Right lung (tissue), 10 donors: ENCODE measurements at places on chromosomes 5 and 9. TPM values are rescaled to one million over a fixed set of nuclear protein-coding genes. Genes with fewer than 3 reads are reported as not detected.

DNA sequence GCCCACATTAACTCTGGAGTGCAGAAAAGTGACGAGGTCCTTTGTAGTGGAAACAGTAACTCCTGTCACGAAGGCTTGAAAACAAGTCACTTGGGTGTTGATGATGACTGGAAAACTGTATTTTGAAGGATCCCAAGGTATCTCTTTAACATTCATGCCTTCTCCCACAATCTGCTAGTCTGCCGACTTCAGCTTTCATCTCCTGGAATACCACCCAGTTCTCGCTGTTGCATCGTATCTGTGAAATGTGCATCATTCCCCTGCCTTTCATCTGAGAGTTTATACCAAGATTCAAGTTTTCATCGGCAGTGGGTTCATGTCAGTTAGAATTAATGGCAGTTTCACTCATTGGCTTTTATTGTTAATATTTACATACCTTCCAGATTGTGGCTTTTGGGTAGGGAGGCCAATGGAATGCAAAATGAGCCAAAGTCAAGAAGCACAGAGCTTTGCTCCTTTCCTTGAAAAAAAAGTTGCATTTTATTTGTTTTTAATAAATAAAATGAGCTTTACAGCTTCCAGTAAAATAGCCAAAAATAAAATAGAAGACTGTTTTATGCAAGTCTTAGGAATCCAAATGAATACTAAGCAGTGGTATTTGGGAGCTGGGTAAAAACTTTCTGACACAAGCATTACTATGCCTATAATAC is 575.2 kb upstream of the WWC1 start:
- DNase-seq = no peak

DNA sequence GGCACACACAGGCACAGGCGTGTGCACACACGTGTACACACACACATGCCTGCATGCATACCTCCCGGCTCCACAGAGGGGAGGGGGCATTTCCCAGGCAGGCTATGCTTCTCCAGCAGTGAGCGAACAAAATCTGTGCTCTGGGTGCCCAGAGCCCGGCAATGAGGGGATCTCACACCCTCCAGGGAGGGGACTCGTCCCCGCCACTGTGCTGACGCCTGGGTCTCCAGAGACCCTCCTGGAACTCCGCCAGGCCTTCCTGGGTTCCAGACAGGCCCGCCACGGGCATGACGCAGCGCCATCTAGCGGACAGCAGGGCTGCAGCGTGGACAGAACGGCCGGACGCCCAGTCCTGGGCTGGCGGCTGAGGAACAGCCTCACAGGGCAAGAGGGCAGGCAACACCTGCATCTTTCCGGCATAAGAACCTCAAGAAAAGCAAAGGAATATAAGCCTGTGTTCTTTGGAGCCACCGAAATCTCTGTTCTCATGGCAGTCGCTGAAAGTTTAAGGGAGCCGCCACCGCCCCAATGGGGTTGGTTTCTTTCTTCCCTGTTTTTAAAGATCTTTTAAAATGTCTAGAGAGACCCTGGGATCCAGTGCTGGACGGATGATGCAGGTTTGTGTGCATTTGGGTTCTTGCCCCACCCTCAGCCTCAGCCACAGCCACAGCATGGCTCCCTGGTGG is 135.6 kb upstream of the PPP1R26 start:
- peak; percentile 43 for DNase-seq

DNA sequence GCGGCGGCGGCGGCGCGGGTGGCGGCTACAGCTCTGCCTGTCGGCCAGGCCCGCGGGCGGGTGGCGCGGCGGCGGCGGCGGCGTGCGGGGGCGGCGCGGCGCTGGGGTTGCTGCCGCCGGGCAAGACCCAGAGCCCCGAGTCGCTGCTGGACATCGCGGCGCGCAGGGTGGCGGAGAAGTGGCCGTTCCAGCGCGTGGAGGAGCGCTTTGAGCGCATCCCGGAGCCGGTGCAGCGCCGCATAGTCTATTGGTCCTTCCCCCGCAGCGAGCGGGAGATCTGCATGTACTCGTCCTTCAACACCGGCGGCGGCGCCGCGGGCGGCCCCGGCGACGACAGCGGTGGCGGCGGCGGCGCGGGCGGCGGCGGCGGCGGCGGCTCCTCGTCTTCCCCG is 296 bp downstream of the ZSWIM6 start:
- no peak for DNase-seq

SH3RF2 gene
- polyA plus RNA-seq = 0.93 TPM

GRCh38 chr5:159089675-159090074 is 10.0 kb downstream of the EBF1 start:
- no peak for DNase-seq

SMIM33 gene
- polyA plus RNA-seq = 0.05 TPM

PCDHA5 gene
- polyA plus RNA-seq = 0.06 TPM

- no peak for DNase-seq
These were observed 51.1 kb upstream of the SNX2 start for GRCh38 chr5:122723606-122724352.

GRCh38 chr5:178637356-178638074 is 10.7 kb upstream of the CLK4 start:
- DNase-seq = no peak

DNA sequence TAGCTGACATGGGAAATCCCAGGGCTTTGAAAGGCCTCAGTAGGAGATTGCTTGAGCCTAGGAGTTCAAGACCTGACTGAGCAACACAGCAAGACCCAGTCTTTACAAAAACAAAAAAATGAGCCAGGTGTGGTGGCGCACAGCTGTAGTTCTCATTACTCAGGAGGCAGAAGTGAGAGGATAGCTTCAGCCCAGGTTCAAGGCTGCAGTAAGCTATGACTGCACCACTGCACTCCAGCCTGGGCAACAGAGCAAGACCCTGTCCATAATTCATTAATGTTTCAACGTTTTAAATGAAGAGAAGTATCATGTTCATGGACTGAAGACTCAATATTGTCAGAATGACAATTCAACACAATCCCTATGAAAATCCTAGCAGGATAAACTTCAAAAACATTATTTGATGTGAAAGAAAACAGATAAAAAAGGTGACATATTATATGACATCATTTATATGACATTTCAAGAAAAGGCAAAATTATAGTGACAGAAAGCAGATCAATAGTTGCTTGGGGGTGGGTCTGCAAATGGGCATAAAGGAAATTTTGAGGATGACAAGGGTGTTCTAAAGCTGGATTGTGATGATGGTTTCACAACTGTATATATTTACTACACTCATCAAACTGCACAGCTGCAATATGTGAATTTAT is 3.7 kb downstream of the KIF3A start:
- DNase-seq = no peak

- no peak for DNase-seq
These were observed 119.6 kb downstream of the SEMA6A start for GRCh38 chr5:116455061-116455460.

ACTBL2 gene
- not detected for polyA plus RNA-seq

SPATA31C1 gene
- polyA plus RNA-seq = 0.09 TPM

DNA sequence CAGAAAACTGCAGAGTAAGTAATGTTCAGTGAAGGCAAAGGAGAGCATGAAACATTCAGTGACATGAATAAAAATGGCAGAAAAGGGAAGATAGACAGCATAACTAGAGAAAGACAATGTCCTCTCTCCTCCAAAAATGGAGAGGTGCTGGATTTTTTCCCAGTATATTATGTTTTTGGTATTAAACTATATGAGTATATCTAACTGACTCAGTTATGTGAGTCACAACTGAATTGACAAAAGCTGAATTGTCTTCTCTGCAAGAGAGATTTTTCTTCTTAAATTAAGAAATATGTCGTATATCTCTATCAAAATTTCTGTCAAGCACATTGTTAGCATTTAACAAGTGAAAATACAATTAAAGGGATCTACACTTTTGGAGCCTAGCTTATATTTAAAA is 375.1 kb downstream of the CHSY3 start:
- no peak for DNase-seq

- no peak for DNase-seq
These were observed 31.8 kb downstream of the AK8 start for GRCh38 chr9:132846109-132846917.

PHF2 gene
- polyA plus RNA-seq = 46.6 TPM

- DNase-seq = no peak
These were observed 71.5 kb downstream of the SEMA5A start for GRCh38 chr5:9474219-9475002.

CDC25C gene
- polyA plus RNA-seq = 6.0 TPM

DNA sequence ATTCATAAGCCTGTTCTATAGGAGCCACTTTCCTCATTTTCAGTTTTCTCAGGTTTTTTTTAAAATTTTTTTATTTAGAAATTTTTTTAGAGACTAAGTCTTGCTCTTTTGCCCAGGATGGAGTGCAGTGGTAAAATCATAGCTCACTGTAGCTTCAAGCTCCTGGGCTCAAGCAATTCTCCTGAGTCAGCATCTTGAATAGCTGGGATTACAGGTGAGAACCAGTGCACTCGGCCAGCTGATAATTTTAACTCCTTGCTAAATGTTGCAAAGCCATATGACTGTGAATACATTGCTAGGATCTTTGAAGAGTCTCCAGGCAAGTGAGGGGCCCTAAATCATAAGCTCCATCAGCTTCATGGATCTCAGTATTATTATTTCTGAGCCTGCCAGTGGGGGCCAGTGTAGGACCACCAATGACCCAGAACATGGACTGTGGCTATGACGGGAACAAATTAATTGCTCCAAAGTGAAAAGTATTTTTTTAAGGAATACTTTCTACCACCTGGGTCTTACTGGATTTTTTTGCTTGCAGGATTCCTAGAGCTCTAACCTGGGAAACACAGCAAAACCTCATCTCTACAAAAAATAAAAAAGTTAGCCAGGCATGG is 5.7 kb upstream of the GAPVD1 start:
- no peak for DNase-seq

DNA sequence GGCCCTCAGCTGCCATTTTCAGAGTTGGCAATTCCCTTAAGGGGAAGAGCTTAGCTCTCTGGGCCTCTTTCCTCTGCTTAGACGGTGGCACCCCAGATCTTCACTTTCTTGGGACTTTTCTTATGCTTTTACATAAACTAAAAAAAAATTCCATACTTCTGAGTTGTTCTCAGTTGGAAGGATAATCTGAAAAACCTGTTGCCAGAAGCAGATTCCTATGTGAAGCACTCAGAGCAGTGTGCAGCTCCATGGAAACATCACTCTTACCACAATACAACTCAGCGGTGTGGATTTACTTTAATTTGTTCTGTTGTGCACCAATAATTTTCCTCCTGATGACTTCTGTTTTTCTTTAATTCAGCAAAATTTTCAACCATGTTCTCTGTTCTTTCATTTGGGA is 44.1 kb upstream of the MROH2B start:
- no peak for DNase-seq

- no peak for DNase-seq
These were observed 28.0 kb downstream of the RFK start for GRCh38 chr9:76366275-76366674.

DNA sequence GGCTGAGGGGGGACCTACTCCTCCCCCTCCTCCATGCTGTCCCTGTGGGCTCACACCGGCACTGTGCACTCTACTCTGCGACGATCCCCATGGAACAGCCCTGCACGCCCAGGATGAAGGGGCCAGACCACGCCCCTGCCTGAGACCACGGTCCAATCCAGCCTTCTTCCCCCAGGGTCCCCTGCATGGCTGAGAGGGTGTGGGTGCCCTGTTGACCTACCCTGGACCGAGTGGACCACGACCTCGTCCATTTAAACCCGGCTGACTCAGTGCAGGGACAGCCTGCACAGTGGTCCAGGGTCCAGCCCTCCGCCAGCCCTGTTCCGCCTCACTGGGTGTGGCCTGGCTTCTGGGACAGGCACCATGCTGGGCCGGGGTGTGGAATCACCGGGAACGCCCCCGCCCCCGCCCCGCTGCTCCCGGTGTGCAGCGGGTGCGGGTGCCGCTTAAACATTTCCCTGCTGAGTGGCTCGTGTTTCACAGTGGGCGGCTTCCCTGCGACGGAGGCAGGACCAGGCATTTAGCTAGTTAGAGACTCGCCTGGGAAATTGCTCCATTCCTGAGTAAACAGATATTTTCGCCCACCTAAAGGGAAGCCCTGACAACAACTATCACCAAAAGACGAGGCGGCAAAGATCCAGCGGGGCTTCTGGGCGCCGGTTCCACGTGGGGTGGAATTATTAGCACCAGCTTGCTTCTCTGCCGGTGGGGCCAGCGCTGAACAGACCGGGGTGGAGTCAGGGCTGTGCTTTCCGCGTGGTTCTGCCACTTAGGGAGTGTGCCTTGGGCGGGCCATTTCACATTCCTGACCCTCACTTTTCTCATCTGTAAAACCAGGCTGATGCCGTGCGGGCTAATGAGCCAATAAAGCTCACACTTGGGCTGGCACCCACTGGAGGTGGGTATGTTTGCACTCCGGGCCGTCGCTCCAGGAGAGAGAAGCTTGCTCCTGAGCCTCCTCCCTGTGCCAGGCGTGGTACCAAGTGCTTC is 22.6 kb downstream of the DBH start:
- DNase-seq = no peak
